M059J (cell line): ENCODE measurements at places on chromosomes 6 and 20. TPM values are rescaled to one million over a fixed set of nuclear protein-coding genes. Genes with fewer than 3 reads are reported as not detected.

HLA-DQB2 gene
- not detected in 2 replicates for total RNA-seq

OOEP gene
- total RNA-seq: not detected in 2 replicates

STX11 gene
- 0.67 and 0.71 TPM in 2 replicates for total RNA-seq

DNA sequence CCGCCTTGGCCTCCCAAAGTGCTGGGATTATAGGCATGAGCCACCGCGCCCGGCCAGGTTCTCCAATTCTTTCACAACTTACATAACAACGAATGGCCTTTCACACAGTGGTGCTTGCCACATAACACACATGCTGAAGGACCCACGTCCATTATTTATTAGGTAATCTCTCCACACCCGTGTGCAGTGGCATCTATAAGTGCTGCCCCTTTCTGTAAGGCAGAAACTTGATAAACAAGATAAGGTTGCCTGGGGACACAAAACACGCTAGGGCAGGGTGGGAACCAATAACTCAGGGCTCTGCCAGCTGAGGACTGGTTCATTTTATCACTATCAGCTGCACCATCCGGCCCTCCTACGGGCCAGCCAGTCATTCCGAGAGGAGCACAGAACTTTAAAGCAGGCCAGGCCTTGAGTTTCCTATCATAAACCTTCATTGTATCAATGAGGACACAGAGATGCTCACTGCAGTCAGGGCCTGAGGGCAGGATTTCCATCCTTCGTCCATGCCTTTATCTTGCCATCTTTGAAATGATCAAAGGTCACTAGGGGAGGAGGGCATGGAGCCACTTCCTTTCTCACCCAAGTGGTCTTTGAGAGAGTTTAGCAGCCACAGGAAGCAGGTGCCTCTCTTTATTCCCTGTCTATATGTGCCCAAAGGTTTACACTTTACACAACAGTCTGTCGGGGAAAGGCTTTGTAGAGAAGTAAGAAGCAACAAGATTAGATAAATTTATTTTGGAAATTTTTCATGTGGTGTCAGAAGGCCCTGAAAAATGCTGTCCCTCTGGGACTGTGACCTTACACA is 37.6 kb downstream of the GPLD1 start:
- no peak for DNase-seq

GRCh38 chr20:5095931-5096330 is 23.8 kb downstream of the PCNA start:
- no peak for DNase-seq

GRCh38 chr6:1363298-1363697 is 26.1 kb upstream of the FOXF2 start:
- DNase-seq: no peak

DNA sequence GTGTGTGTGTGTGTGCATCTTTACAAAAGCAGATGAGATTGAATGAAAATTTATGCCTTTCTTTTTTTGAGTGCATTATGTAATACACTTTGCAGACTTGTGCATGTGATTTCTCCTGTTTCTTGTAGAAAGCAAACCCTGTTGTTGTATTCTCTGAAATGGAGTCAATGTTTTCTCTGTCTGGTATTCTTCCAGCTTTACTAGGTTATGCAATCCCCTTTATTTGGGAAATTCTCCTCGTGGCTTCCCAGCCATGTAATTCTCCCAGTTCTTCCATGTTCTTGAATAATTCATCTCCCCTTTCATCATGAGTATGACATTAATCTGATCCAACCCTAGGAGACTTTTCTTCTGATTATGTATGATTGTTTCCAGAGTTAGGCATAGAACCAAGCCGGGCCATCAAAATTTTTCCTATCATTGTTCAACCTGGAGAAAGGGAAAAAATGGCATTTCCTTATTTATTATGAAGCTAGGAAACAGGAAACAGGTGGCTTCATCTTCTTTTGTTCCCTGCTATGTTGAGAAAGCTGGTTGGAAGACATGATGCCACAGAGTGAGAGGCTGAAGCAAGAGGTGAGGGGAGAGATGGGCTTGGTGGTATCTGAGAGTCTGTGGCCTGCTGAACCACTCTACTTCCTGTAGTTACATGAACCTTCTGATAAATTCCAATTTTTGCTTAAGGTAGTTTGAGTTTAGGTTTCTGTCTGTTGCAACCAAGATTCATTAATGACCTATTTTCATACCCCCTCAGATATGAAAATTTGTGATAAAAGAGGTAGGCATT is 68.8 kb downstream of the PRL start:
- DNase-seq: no peak

DNA sequence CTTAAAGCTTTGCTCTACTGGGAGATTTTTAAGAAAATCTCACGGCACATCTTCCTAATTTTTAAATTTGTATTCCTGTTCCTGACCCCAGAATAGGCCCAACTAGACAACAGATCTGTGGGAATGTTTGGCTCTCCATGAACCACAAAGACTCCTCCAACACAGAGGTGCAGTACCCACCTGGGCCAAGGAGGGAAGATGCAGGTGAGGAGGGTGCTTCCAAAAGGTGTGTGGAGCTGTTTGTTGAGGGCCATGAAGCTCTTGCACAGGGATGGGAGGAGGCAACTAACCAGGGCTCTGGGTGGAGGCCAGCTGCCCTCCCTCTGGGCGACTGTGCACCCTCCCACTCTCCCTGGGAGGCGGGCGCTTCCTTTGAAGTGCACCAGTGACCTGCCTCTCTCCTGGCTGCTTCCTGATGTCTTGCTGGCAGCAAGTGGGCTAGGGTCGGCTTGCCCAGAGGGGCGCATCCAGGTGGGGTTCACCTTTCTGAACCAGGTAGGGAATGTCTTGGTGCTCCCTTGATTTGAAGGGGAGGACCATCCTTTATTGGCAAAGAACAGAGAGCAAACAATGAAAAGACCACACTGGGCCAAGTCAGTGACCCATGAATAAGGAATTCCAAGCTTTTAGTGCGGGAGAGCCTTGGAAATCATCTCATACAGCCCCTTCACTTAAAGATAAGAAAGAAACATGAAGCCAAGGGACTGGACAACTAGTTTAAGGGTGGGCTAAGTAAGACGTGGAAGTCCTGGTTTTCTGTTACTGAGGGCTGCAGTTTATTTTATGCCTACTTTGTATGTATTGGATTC is 76.0 kb downstream of the ANKRD6 start:
- DNase-seq: no peak

GRCh38 chr6:42255050-42255449 is 37.4 kb upstream of the MRPS10 start:
- DNase-seq: no peak

- DNase-seq: peak; percentile 93
Observed at GRCh38 chr6:121522265-121522664, 86.8 kb downstream of the GJA1 start.

- no peak for DNase-seq
Observed at GRCh38 chr6:36780442-36781177, 58.6 kb downstream of the CPNE5 start.
